Heart left ventricle (tissue), 16 donors: ENCODE measurements at places on chromosomes 11 and 22. TPM values are rescaled to one million over a fixed set of nuclear protein-coding genes. Genes with fewer than 3 reads are reported as not detected.

The KRTAP5-8 gene
- total RNA-seq = not detected

DNA sequence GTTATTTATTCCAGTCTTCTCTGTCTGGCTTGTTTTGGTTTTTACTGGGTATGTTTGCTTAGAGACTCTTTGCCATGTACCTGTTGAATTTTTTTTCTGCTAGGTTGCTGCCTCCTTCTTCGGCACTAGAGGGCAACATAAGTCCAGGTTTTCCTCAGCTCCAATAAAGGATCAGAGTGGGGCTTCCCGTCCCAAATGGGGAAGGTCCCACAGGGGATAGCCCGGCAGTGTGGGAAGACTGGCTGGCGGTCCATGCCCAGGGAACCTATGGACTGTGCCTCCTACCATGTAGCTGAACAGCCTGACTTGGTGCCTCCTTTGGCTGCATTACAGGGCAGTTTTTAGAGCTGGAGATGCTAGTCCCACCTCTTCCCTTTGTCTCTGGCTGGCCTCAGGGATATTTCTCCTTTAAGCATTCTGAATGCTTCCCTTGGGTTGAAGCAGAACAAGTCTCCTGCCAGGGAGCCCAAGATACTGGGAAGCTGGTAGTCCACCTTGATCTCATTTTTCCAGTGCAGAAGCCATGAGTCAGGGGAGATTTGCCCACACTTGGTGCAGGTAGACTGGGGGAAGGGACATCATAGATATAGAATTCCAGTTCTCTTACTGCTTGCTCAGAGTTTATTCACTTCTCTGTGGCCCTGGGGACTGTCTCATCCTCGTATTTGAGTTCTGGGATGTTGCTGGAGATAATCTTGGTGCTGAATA lies 60.2 kb downstream of the BRD1 start:
- DNase-seq = no peak

DNA sequence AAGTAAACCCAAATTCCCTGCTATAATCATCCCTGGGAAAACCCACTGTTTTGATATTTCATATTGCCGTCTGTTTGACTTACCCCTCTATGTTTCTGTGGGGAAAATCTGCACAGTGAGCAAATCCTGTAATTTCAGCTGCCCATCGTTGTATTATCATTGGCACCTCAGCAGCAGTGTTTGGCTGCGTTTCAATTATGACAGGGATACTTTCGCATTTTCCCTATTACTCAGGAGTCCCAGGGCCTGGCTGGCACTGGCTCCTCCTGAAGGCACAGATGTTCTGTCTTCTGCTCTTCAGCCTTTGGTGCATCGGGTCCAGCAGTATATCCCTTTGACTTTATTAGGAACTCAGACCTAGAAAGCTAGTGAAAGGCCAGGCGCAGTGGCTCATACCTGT lies 12.2 kb upstream of the MMP12 start:
- no peak for DNase-seq

The PLET1 gene
- total RNA-seq = not detected

DNA sequence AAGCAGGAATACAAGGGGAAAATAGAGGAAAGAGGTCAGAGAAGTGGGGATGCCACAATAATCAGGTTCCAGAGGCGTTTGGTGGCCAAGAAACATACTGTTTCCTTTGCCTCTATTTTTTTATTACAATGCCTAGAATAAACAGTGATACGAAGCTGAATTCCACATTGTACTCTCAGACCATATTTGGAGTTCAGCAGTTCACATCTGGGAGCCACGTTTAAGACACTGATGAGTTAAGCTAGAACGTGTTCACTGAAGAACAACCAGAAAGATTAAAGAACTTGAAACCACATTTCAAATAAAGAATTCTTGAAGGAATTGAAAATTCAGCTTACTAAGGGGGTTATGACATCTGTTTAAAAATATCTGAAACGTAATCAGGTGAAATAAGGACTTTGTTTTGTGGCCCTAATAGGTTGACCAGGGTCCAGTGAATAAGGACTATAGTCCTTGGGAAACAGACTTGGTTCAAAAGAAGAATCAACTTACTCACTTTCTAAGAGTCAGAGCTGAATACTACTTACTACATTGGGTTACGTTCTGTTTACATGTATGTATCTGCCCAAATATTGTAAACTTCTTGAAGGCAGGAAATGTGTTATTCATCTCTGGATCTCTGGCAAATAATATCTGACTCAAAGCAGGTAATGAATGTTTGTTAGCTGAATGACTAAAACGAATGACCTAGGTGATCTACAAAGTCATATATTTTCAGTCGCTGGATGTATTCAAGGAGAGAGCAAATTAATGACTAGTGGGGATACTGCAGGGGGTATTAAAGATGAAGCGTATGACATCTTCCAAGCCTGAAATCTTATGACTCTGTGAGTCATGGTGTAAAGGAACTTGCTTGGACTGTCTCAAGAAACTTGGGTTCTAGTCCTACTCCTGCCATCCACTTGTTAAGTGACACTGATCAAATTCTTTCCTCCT lies 247.0 kb upstream of the NARS2 start:
- DNase-seq = no peak

DNA sequence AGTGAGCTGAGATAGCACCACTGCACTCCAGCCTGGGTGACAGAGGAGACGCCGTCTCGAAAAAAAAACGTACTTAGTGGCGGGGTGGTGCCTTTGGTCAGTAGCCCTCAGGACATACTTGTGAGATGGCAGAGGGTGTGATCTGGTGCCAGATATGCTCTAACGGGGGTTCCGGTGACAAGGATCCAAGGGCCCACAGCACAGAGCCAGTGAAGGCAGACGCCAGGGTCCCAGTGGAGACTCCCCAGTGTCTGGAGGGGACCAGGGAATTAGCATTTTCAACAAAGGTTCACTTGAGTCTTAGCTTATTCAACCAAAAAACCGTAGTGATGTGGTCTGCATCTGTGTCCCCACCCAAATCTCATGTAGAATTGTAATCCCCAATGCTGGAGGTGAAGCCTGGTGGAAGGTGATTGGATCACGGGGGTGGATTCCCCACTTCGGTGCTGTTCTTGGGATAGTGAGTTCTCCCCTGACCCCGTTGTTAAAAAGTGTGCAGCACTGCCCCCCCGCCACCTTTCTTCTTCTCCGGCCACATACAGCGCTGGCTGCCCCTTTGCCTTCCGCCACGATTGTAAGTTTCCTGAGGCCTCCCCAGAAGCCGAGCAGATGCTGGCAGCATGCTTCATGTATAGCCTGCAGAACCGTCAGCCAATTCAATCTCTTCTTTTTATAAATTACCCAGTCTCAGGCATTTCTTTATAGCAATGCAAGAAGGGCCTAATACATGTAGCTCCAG lies 26.6 kb upstream of the OSBPL5 start:
- DNase-seq = no peak
